ENCODE measurements at places on chromosomes 5 and 9.

GRCh38 chr5:143016777-143017516, 246.8 kb downstream of the ARHGAP26 start:
- DNase-seq: peak; percentile 84

DNA sequence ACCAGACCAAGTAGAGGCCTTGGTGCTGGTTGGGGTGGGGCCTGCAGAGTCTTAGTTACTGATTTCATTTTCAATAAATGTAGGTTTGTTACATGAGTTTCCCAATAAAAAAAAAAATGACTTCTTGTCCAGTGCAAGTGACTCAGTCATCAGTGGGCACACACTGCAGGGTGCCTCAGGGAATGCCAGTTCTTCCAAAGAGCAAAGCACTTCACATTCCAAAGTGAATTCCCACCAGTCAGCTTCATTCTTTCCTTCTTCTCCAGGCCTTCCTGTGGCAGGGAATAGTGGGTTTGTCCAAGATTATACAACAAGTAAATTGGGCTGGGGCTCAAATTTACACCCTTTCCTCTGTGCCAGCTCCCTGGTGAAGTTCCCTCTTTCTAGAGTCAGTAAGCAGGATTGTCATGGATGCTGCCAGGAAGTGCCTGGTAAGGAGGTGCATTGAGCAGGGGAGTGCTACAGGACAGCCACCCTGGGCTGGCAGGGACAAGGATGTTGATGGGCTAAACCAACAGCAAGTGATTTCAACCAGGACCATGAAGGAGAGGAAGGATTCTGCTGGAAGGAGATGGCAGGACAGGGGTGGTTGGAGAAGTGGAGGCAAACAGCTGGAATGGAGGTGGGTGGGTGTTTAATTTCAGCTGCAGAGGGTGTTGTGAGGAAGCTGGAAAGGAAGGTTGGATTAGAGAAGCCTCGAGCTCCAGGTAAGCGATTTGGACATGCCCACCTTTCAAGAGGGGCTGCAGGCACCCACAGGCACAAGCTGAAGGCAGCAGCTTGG, 3.7 kb upstream of the B4GALT7 start:
- DNase-seq: no peak

GRCh38 chr9:117224695-117225094, 190.2 kb downstream of the ASTN2 start:
- peak; percentile 6 for DNase-seq

GRCh38 chr5:59416451-59416850, 477.1 kb downstream of the PDE4D start:
- no peak for DNase-seq

- DNase-seq: no peak
Measured at GRCh38 chr5:6736524-6737042, 23.4 kb downstream of the TENT4A start.

DNA sequence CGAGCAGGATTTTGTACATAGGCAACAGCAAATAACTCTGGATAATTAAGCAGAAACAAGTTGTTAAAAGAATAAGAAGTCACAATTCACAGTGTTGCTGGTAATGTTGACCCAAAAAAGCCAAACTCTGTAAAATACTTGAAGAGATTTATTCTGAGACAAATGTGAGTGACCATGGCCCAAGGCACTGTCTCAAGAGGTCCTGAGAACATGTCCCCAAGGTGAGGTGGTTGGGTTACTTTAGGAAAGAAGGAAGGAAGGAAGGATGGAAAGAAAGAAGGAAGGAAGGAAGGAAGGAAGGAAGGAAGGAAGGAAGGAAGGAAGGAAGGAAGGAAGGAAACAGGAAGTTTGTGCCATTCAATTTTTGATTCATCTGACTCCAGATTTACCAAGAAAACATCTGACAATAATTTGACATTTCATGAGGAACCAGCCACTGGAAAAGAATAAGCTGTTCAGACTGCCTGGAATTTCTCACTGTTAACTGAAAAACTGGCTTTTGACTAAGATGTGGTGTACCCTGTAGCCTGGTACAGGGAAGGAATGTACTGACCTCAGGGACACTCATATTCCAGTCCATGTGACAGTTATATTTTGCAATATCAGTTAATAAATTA, 295.9 kb upstream of the TNC start:
- DNase-seq: no peak

GRCh38 chr5:123176224-123176937, 87.3 kb downstream of the PRDM6 start:
- no peak for DNase-seq

- DNase-seq: no peak
Measured at GRCh38 chr5:15266229-15266628, 233.8 kb upstream of the FBXL7 start.

- DNase-seq: no peak
Measured at GRCh38 chr5:128579639-128580038, 41.6 kb upstream of the FBN2 start.

GRCh38 chr5:81207009-81207408, 26.1 kb upstream of the CKMT2 start:
- DNase-seq: peak; percentile 52
